ENCODE measurements at places on chromosomes 7 and 10. TPM values are rescaled to one million over a fixed set of nuclear protein-coding genes. Genes with fewer than 3 reads are reported as not detected.

Gene NFE2L3
- polyA plus RNA-seq = 40.9 TPM

Gene SLC16A12
- polyA plus RNA-seq = 34.1 TPM

Gene CALHM1
- 0.07 TPM for polyA plus RNA-seq

Gene TBC1D12
- polyA plus RNA-seq = 21.1 TPM

Gene LIPK
- not detected for polyA plus RNA-seq

Gene SNCG
- 8.3 TPM for polyA plus RNA-seq

Gene ANKRD26
- polyA plus RNA-seq = 12.8 TPM

Gene TMEM176A
- polyA plus RNA-seq = 80.7 TPM

Gene IRF5
- 7.2 TPM for polyA plus RNA-seq

Gene LRRD1
- polyA plus RNA-seq = 0.17 TPM

Gene NPY4R2
- polyA plus RNA-seq = not detected

Gene GPAM
- polyA plus RNA-seq = 18.2 TPM

Gene PON1
- 0.92 TPM for polyA plus RNA-seq

Gene THAP5
- 34.4 TPM for polyA plus RNA-seq

Gene SPDYE5
- 0.79 TPM for polyA plus RNA-seq

Gene UCMA
- polyA plus RNA-seq = not detected

Gene AGAP9
- polyA plus RNA-seq = 3.8 TPM

Gene ATOH7
- polyA plus RNA-seq = 1.7 TPM

Gene VPS26A
- polyA plus RNA-seq = 89.2 TPM

Gene PLCE1
- polyA plus RNA-seq = 36.8 TPM

Gene APBB1IP
- 1.2 TPM for polyA plus RNA-seq

Gene CUBN
- 237 TPM for polyA plus RNA-seq

Gene SEMA3D
- 45.4 TPM for polyA plus RNA-seq
